ENCODE measurements at places on chromosomes 6 and 20. TPM values are rescaled to one million over a fixed set of nuclear protein-coding genes. Genes with fewer than 3 reads are reported as not detected.

The SPATS1 gene
- not detected for polyA plus RNA-seq

GRCh38 chr6:129543981-129544380 is 166.0 kb downstream of the ARHGAP18 start:
- DNase-seq: no peak

DNA sequence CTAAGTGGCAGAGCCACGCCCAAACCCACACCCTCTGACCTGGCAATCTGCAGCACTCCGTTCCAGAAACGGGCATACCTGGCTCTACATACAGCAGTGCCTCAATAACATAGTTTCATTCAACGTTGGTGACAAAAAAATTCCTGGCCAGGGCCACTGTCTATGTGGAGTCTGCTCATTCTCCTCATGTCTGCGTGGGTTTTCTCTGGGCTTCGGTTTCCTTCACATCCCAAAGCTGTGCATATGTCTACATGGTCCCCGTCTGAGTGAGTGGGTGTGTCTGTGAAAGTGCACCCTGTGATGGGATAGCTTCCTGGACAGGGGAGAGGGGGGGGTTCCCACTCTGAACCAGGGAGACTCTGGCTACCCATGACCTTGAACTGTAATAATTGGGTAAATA is 2.1 kb downstream of the KIAA0319 start:
- DNase-seq: no peak

DNA sequence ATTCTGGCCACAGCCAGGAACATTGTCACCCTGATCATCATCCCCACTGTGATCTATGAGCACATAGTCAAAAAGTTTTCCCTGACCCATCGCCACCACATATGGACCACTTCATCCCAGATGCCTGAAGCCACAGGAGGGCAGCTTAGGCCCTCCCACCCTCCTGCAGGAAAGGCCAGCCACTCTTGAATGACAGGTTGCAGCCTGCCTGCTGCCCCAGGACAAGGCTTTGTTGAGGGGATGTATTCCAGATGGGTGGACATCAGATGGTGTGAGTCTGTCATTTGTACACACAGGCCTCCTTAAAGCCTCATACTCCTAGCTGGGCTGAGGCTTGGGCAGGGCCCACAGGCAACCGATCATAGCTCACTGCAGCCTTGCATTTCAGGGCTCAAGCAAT is 30.8 kb downstream of the DPPA5 start:
- DNase-seq: no peak

- DNase-seq: no peak
Observed at GRCh38 chr6:38279963-38280588, 359.7 kb downstream of the BTBD9 start.

Measured in left renal cortex interstitium (tissue), 4 donors.